Activated naive CD4-positive, alpha-beta T cell treated with anti-CD3 and anti-CD28 coated beads, Interleukin-2, amount 50 U/mL, for 72 hours (primary cell): ENCODE measurements at places on chromosomes 1 and 21.

DNA sequence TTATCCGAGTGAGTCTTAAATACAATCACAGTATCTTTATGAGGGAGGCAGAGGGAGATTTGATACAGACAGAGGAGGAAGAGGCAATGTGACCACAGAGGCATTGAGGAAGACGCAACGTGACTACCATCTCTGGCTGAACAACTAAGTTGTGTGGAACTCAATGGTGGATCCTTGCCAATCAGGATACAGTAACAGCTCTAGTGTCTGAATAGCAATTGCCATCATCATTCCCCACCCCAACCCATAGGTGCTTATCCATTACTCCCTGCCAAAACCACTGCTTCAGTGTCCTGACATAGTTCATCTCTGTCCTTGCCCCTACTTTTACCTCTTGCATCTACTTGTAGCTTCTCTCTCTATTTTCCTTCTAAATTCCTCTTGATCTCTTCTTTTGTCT lies 20.5 kb upstream of the RHBDL2 start:
- no peak for DNase-seq

- DNase-seq = no peak
Measured at GRCh38 chr1:94773296-94773809, 46.8 kb upstream of the SLC44A3 start.

DNA sequence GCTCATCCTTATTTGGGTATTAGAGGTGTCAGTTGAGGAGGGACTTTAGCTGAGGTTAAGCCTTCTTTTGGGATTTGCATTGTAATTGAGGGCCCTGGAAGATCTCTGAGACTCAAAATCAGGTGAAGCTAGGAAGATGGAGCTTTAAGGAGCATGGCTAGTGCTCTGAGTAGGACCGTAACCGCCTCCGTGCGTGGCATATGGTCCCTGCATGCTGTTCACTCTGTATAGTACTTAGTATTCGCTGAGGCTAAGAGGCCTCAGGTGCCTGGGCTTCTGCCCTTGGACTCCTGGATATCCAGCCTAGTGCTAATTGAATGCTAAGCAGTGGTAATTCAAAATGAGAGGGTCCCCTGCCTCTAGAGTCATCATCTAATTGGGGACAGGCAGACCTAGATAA lies 22.5 kb downstream of the NSUN4 start:
- DNase-seq = no peak

- no peak for DNase-seq
Measured at GRCh38 chr1:31390071-31390470, 17.2 kb upstream of the FABP3 start.

DNA sequence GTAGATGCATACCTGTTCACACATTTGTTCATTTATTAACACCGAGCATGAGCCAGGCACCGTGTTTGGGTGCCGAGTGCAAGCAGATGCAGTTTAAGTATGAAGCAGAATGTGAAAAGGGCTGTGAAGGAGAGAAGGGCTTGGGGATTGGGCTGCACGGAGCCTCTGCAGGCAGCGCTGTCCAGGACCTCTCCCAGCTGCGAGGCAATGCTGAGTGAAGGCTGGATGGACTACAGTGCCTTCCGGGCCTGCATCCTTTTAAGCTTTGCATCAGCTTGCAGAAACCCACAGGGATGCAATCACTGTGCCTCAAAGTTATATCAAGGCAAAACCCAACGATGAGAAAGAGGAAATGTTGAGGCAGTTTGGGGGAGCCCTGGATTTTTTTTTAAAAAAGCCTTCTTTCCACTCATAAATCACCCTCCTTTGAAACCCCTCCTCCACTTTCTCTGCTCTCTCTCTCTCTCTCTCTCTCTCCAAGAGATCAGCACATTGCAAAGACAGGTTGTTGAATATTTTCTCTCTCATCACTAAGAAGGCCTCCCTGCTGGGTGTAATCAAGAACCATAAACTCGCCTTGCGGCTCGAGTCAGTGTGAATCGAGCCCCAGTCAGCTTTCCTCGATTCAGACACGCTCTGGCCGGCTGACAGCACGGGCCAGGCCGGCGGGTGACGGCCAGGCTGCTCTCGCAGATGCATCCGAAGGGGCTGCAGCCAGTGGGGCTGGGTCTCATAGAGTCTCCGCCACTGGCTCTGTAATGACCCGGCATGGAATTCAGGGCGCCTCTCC lies 89.2 kb upstream of the POU3F1 start:
- no peak for DNase-seq

DNA sequence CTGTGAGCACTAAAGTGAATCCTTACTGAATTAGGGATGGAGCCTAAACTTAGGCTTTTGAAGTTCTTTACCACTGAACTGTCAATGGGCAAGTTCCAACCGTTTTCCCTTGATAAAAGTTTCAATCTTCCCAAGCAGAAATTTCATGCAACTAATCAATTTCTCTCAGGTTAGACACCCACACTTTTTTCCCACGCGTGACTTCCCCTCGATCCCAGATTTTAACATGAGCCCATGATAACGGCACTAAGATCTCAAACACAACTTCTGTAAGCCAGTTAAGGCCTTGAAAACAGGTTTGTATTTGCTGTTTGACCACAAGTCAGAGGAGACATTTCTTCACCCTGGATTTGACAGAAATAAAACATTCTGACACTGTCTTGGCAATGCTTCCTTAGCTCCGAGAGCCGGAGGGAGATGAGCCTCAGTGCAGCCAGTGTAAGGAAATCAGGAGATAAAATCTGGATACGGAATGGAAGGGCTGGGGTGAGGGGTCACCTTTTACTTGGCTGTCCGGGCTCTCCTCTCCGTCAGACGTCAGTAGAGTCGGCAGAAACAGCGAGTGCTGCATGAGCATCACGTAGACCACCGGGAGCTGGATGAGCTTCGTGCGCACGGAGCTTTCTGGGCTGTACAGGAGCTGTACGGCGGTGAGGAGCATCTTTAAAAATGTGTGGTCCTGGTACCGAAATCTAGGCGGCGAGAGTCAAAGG lies 39.7 kb downstream of the MRAP start:
- no peak for DNase-seq

- DNase-seq = no peak
Measured at GRCh38 chr1:244027491-244028145, 23.5 kb upstream of the ZBTB18 start.

DNA sequence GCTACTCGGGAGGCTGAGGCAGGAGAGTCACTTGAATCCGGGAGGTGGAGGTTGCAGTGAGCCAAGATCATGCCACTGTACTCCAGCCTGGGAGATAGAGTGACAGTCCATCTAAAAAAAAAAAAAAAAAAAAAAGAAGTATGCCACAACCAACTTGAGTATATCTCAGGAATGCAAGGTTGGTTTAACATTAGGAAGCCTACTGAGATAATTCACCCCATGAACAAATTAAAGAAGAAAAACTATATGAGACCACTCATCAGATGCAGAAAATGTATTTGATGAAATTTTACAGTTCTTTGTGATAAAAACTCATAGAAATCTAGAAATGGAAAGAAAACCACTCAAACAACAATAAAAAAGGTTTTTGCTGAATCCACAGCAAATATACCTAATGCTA lies 373.8 kb downstream of the LMO4 start:
- no peak for DNase-seq

DNA sequence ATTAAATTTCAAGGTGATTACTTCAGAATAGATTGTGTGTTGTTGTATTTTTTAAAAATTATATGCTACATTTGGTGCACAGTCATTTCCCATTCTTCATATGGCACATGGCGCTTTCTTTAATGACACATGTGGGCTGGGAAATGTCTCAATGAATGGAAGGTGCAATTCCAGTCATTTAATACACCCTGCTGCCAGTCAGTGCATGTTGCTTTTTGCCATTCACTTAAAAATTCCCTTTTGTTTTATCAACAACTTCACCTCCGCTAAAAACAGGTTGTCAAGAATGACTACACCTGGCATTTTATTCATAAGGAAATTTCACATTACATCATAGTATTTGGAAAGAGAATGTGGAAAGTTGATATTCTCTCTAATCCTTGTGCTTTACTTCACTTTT lies 716.4 kb upstream of the ADAMTS5 start:
- DNase-seq = no peak

- DNase-seq = peak; percentile 65
Measured at GRCh38 chr1:24954631-24955030, 24.6 kb upstream of the RUNX3 start.

DNA sequence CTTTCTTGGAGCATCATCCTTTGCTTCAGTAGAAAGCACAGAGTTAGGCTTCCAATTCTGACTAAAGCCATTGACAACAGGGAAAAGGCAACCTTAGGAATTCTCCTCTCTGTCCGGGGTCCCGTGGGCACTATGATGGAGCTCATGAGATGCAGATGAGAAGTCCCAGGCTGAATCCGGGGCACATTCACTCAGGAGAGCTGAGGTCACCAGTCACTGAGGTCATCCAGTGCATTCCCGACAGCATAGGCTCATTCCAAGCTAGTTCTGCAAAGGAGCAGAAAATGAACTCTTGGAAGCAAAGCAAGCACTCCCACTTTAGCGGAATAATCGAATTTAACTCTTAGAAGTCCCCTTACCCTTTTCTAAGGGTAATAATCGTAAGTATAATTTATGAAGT lies 6.8 kb downstream of the CR1 start:
- DNase-seq = no peak

GRCh38 chr1:15160626-15161025 lies 7.1 kb downstream of the TMEM51 start:
- DNase-seq = no peak

- DNase-seq = no peak
Measured at GRCh38 chr1:116164150-116164549, 53.0 kb downstream of the MAB21L3 start.

DNA sequence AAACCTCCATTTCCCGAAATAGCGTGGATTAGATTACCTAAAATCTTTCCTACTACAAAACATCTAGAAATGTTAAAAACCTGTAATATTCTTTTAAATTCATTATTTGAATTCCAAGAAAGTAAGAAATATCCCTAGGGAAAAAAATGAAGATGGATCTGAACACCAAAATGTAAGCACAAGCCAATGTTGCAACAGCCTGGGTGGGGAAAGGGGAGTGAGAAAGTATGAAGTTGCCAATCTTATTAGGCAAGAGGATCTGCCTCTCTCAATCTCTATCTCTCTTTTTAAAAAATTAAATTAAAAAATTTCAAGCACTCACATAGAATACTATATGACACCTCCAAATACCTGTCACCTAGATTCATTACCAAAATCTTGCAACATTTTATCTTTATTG lies 74.9 kb upstream of the IRF2BP2 start:
- no peak for DNase-seq

DNA sequence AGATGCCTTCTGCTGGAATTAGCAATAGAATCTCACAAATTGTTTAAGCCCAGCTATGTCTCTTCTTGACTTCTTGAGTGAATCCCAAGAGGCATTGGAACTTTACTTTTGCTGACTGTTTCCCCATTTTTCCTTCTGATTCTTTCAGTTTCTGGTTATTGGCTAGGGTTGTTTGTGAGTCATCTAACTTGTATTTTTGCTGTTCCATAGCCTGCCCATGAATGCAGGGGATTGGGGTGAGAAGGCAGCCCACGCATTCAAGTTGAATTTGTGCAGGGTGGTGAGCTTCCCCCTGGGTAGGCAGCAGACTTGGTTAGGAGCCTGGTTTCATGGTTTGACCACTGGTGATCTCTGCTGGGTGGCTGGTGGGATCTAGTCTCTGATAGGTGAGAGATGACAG lies 10.4 kb upstream of the KLF17 start:
- no peak for DNase-seq

DNA sequence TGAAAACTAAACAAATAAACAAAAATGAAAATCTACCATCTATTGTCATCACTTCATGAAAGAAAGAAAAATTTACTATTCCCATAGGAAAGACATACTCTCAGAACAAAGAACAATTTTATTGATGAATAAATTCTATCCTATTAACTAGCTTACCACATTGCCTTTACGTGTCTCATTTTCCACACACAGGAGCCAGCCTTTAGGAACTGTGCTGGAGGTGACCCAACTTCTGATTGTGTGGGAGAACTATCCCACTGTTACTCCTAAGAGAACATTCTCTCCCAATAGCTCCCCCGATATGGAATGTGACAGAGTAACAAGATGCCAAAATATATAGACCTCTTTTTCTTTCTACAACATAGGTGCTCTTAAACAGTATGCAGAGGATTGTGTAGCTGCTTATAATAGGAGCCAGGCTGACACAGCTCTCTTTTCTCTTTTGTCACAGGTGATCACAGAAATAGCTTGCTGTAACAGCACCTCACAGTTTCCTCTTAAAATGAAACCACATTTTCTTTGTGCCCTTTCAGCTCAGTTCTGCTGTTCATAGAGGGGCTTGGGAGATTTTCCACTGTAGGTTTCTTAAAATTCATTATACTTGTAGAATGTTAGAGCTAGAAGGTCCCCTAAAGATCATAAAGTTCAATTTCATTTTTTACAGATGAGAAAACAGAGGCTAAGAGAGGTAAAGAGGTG lies 35.5 kb downstream of the C21orf91 start:
- no peak for DNase-seq

DNA sequence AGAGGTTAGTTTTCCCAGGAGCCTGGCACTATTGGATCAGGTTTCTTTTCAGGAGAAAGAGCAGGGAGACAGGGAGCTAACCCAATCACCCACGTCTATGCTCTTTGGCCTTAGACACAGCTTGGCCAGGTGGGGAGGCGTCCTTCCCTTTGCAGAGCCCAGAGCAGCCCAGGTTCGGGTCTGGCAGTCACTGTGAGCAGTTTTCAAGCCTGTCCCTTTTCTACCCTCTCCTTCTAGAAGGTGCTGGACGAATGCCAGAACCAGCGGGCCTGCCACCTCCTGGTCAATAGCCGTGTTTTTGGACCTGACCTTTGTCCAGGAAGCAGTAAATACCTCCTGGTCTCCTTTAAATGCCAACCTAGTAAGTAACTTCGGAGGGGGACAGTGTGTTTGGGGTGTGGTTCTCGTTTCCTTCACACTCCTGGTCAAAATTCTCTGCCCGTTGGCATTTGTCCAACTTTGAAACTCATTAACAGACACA lies 44.9 kb downstream of the EVA1C start:
- DNase-seq = no peak

DNA sequence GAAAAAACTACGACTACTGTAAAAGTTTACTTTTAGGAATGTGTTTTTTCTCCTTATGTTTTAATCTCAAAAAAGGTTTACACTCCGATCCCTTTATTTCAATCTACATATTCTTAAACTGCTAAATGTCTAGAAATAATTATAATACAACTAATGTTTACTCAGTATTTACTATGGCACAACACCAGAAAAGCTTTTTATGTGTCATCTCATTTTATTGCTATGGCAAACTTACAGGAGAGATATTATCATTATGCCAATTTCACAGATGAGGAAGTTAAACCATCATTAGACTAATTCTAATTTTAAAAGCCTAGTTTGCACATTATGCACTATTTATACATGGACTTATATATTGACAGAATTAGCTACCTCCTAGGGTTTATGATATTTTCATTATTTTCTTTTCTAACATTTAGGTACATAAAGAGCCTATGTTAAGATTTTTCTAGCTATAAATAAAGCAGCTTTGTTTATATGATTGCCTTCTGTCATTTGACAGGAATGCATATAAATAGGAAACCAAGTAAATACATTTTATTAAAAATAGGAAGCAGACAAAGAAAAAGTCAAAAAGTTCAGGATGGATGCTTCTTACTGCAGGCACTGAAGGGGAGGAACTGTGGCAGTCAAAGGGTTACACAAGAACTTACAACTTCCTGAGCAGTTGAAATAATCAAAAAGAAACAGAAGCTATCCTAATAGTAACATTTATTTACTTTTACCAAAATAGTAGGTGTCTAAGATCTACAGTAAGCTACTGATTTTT lies 442.4 kb downstream of the LTN1 start:
- no peak for DNase-seq

- DNase-seq = no peak
Measured at GRCh38 chr21:35072557-35072956, 23.5 kb upstream of the RUNX1 start.

- DNase-seq = no peak
Measured at GRCh38 chr1:51044834-51045233, 57.2 kb upstream of the C1orf185 start.

- DNase-seq = no peak
Measured at GRCh38 chr1:24263746-24264145, 55.4 kb upstream of the GRHL3 start.
